ENCODE measurements at places on chromosomes 7 and 10. TPM values are rescaled to one million over a fixed set of nuclear protein-coding genes. Genes with fewer than 3 reads are reported as not detected.

SLC13A1 gene
- not detected for total RNA-seq

ABCB4 gene
- total RNA-seq: 0.16 TPM

MACC1 gene
- 0.06 TPM for total RNA-seq

PDK4 gene
- total RNA-seq: not detected

ASB4 gene
- total RNA-seq: not detected

SORBS1 gene
- total RNA-seq: 3.0 TPM

ADAP1 gene
- total RNA-seq: 10.9 TPM

SFRP5 gene
- 4.3 TPM for total RNA-seq

TRIL gene
- not detected for total RNA-seq

NUDT5 gene
- 13.6 TPM for total RNA-seq

Data from CD8-positive, alpha-beta T cell (primary cell).